G401 (cell line): ENCODE measurements at places on chromosomes 2 and 18. TPM values are rescaled to one million over a fixed set of nuclear protein-coding genes. Genes with fewer than 3 reads are reported as not detected.

Gene MERTK
- total RNA-seq, result 11.3 and 12.1 TPM in 2 replicates

Gene MSH2
- total RNA-seq, result 76.5 and 115 TPM in 2 replicates

Gene DYSF
- 0.18 and 3.8 TPM in 2 replicates for total RNA-seq

Gene RTTN
- total RNA-seq, result 11.1 and 24.7 TPM in 2 replicates

Gene SCN3A
- total RNA-seq, result not detected in 2 replicates

Gene CDKL4
- 1.6 TPM in 1 of 2 replicates, not detected in the other for total RNA-seq

Gene TRIM43
- total RNA-seq, result 0.12 and 6.3 TPM in 2 replicates

Gene MALL
- 0.92 and 1.5 TPM in 2 replicates for total RNA-seq
